ENCODE measurements at places on chromosomes 2 and 18. TPM values are rescaled to one million over a fixed set of nuclear protein-coding genes. Genes with fewer than 3 reads are reported as not detected.

The CRYGC gene
- not detected for total RNA-seq

GRCh38 chr2:9797681-9798556 lies 45.4 kb upstream of the TAF1B start:
- H3K27ac ChIP-seq = no peak overlapping the region
- no peak overlapping the region for H3K4me3 ChIP-seq
- H3K27me3 ChIP-seq = no peaks in the 10 kb centered on the region

GRCh38 chr2:150410809-150411208 lies 76.7 kb downstream of the RND3 start:
- H3K4me3 ChIP-seq = no peak overlapping the region
- DNase-seq = no peak
- H3K27me3 ChIP-seq = no peaks in the 10 kb centered on the region
- H3K36me3 ChIP-seq = no peaks in the 10 kb centered on the region

The PRSS56 gene
- not detected for total RNA-seq

DNA sequence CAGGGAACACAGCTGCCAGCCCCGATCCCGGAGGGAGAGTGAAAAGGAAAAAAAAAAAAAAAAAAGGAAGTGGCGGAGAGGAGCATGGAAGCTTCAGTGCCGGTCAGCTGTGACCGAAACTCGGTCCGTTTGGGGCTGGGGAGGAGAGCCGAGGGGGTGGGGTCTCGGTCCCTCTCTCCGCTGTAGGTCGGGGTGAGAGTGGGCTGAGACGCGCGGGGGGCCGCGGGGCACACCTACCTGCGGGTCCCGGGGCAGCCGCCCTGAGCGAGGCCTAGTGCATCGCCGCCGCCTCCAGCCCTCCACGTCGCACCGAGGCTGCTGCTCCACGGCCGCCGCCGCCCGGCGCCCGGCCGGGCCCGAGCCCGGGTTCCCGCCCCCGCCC lies 536 bp downstream of the VPS54 start:
- peak overlapping the region; percentile 97 for H3K27ac ChIP-seq
- peak; percentile 53 for DNase-seq
- no peaks in the 10 kb centered on the region for H3K27me3 ChIP-seq
- no peaks in the 10 kb centered on the region for H3K36me3 ChIP-seq
- H3K4me3 ChIP-seq = peak overlapping the region; percentile 79

DNA sequence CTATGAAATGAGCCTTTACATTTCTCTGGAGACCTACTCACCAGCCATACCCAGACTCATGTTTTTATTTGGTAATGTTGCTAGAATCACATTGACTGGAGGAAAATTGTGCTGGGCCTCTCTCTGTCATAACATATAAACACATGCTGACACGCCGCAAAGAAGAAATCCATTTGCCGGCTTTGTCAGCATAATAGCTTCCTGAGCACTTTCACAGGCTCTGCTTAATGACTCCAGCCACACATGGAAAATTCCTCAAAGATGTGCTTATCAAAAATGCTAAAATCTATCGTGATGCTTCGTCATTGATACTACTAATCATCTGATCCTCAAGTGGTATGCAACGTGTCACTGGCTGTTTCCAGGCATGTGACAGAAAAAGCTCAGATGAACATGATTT lies 63.1 kb downstream of the RND3 start:
- H3K27ac ChIP-seq = no peak overlapping the region
- no peak for DNase-seq
- H3K4me1 ChIP-seq = no peaks in the 10 kb centered on the region
- no peaks in the 10 kb centered on the region for H3K36me3 ChIP-seq
- H3K27me3 ChIP-seq = no peaks in the 10 kb centered on the region
- no peak overlapping the region for H3K4me3 ChIP-seq

GRCh38 chr2:222715742-222716141 lies 44.3 kb downstream of the MOGAT1 start:
- no peaks in the 10 kb centered on the region for H3K27me3 ChIP-seq
- peaks cover 19% of the 10 kb centered on the region for H3K4me1 ChIP-seq
- no peak overlapping the region for H3K27ac ChIP-seq
- DNase-seq = no peak
- H3K36me3 ChIP-seq = no peaks in the 10 kb centered on the region

GRCh38 chr2:55887351-55887750 lies 36.2 kb downstream of the EFEMP1 start:
- no peaks in the 10 kb centered on the region for H3K36me3 ChIP-seq
- H3K4me1 ChIP-seq = peaks cover 58% of the 10 kb centered on the region
- H3K4me3 ChIP-seq = no peak overlapping the region
- DNase-seq = no peak

GRCh38 chr2:168119515-168120141 lies 127.8 kb downstream of the STK39 start:
- peaks cover 10% of the 10 kb centered on the region for H3K36me3 ChIP-seq
- no peak overlapping the region for H3K4me3 ChIP-seq
- peaks cover 11% of the 10 kb centered on the region for H3K4me1 ChIP-seq
- no peak for DNase-seq
- H3K27me3 ChIP-seq = no peaks in the 10 kb centered on the region

The SERPINB13 gene
- not detected for total RNA-seq

GRCh38 chr2:129187343-129187742 lies 792.1 kb upstream of the RAB6C start:
- H3K27me3 ChIP-seq = peaks cover 37% of the 10 kb centered on the region
- no peak for DNase-seq
- H3K36me3 ChIP-seq = no peaks in the 10 kb centered on the region

The DSC3 gene
- not detected for total RNA-seq

Data from left ventricle myocardium inferior (tissue), 1 donor.